ENCODE measurements at places on chromosomes 16 and 17.

- DNase-seq = no peak
These were observed 101.7 kb downstream of the CHD9 start for GRCh38 chr16:53156516-53156915.

- DNase-seq = no peak
These were observed 44.9 kb downstream of the TTC19 start for GRCh38 chr17:16044487-16044886.

DNA sequence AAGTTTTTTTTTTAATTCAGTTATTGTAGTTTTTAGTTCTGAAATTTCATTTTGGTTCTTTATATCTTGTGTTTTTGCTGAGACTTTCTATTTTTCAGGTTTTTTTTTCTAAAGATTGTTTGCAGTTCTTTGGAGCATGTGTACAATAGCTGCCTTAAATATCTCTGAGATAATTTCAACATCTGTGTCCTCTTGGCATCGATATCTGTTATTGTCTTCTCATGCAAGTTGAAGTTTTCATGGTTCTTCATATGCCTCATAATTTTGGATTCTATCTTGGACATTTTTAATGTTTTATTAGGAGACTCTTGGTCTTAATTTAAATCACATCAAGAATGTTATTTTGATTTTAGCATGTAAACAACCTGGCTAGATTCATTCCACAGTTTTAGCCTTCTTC lies 22.8 kb downstream of the COX11 start:
- no peak for DNase-seq

- no peak for DNase-seq
These were observed 9.2 kb upstream of the SBK1 start for GRCh38 chr16:28283173-28283572.

GRCh38 chr16:89855986-89856385 lies 17.4 kb upstream of the TCF25 start:
- DNase-seq = no peak

GRCh38 chr17:83185023-83186002 lies 105.9 kb downstream of the METRNL start:
- no peak for DNase-seq

DNA sequence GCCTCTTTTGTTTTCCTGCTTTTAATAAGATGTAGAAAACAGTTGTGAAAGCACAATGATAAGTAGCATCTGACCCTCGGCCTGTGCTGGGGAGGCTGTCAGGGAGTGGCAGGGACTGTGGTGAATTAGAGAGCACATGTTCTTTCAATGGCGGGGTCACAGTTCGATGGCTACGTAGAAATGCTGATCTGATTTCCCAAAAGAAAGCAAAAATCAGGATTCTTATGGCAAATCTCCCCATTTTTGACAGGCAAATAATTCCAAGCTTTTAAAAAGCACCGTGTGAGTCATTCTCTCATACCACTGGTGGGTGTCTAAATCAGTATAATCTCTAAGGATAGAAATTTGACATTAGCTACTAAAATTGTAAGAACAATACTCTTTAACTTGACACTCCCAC lies 4.2 kb upstream of the MAPK7 start:
- no peak for DNase-seq

GRCh38 chr16:27515874-27516353 lies 33.8 kb downstream of the GTF3C1 start:
- peak; percentile 5 for DNase-seq

- DNase-seq = peak; percentile 24
These were observed 53.3 kb upstream of the ENDOV start for GRCh38 chr17:80361495-80362220.

- DNase-seq = peak; percentile 49
These were observed 7.7 kb downstream of the IL34 start for GRCh38 chr16:70653809-70654771.

DNA sequence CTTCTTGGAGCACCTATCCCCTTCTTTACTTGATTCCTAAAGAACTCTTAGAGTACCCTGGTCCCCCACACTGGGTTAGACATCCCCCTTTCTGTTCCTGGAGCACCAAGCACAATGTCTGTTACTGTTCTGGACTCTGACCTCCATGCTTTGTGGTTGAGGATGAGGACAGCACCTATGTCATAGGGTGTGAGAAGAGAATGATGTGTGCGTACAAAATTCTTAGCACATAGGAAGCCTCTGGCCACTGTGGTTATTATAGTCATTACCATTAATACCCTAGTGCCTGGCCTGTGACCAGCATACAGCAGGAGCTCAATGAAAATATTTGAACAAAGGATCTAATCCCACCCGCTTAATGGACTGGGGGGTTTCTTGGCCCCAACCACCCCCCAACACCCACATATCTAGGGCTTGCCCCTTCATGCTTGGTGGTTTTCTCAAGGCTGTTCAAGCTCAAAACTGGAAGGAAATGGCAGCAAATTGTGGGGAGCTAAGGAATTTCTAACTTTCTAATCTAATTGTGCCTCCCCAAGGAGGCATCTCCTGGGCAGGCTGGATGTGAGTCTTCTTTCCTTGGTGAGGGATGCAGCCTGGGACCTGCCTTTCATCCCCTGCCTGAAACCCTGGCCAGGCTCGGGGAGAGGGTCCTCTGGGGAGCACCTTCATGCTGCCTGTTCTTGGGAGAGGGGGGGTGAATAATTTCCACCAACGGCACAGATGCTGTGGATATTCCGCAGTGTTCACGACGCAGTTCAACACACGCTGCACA lies 1.5 kb upstream of the CMIP start:
- no peak for DNase-seq

- DNase-seq = no peak
These were observed 5.6 kb upstream of the TMEM88 start for GRCh38 chr17:7849130-7849750.

DNA sequence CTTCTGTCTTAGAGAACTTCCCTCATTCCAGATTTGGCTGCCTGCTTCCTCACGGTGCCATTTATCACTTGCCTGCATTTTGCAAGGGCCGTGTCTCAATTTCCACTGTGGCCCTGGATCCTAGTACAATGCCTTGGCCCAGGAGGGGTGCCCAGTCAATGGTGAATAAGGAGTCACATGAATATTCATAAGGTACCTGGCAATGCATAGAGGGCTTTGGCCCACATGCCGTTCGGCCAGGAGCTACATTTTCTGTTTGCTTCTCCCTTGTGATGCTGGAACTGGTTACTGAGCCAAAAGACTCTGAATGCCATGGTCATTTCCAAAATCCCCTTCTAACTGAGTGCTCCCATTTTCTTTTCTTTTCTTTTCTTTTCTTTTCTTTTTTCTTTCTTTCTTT lies 4.8 kb upstream of the PIRT start:
- no peak for DNase-seq

- DNase-seq = no peak
These were observed 77.2 kb upstream of the TBX2 start for GRCh38 chr17:61322325-61323002.

- no peak for DNase-seq
These were observed 368.1 kb downstream of the C16orf95 start for GRCh38 chr16:86949116-86949515.

- no peak for DNase-seq
These were observed 178.0 kb downstream of the WWOX start for GRCh38 chr16:78277321-78278055.

GRCh38 chr16:22050963-22051362 lies 41.4 kb upstream of the VWA3A start:
- DNase-seq = no peak

DNA sequence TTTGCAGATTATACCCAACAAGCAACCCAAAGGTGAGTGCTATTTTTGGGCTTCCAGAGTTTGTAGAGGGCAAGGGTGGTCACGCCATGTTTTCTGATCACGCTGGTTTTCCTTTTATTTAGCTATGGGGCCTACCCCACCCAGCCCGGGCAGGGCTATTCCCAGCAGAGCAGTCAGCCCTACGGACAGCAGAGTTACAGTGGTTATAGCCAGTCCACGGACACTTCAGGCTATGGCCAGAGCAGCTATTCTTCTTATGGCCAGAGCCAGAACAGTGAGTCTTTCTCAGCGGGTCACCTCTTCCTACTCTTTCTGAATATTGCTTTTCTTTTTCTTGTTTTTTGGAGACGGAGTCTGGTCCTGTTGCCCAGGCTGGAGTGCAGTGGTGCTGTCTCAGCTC lies 2.5 kb downstream of the FUS start:
- DNase-seq = no peak

DNA sequence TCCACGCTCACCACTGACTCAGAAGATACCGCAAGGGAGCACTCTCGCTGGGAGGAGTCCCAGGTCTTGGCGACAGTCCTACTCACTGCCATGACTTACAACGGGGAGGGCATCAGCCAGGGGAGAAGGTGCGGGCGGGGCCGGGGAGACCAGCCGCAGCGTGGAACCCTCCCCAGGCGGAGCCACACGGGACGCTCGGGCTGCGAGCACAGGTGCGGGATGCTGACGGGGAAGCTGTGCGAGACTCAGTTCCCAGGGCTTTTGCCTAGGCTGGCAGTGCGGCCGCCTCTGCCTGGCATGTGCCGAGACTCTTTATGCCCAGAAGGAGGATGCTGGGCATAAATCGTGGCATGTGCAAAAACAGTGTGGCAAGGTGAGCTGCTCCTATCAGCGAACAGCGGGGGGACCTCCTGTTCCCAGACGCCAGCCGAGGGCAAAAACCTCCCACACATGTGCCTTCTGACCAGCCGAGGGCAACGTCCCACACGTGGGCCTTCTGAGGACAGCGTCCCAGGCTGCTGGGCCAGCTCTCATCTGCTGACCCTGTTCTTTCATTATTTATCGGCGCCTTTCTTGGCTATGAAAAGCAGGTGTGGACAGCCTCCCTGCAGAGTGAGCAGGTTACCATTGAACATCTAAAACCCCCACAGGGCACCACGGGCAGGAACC lies 6.1 kb downstream of the GALNS start:
- no peak for DNase-seq

GRCh38 chr16:87727346-87727745 lies 38.4 kb downstream of the KLHDC4 start:
- no peak for DNase-seq
